ENCODE measurements at places on chromosomes 6 and 20.

- no peak for DNase-seq
Observed at GRCh38 chr6:10413262-10413849, 1.5 kb downstream of the TFAP2A start.

- no peak for DNase-seq
Observed at GRCh38 chr6:94835264-94835663, 742.1 kb upstream of the MANEA start.

DNA sequence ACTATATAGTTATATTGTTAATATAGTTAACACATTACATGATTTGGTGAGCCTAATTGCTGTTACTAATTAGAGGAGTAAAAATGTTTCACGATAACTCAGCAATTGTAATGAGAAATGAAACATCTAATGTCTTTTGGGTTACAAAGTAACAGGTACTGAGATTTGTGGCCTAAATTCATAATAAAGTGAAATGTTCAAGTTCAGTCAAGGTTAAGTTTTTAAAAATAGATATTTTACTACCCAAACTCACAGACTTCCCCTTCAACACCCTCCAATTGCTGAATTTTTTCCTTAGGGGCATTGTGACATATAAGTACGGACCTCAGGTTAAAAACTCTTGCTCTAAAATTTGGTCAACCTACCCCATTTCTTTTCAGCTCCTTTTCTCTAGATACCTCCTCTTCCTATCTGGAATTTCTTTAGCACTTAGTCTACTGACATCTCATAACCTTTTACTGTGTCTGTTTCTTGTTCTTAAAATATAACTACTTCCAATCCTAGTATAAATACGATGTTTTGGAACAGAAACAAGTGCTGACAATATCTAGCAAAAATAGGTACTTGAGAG, 112.3 kb upstream of the PRSS16 start:
- no peak for DNase-seq

GRCh38 chr20:51966296-51966971, 164.1 kb upstream of the SALL4 start:
- no peak for DNase-seq

- DNase-seq = no peak
Observed at GRCh38 chr6:138508676-138508988, 9.3 kb upstream of the NHSL1 start.

DNA sequence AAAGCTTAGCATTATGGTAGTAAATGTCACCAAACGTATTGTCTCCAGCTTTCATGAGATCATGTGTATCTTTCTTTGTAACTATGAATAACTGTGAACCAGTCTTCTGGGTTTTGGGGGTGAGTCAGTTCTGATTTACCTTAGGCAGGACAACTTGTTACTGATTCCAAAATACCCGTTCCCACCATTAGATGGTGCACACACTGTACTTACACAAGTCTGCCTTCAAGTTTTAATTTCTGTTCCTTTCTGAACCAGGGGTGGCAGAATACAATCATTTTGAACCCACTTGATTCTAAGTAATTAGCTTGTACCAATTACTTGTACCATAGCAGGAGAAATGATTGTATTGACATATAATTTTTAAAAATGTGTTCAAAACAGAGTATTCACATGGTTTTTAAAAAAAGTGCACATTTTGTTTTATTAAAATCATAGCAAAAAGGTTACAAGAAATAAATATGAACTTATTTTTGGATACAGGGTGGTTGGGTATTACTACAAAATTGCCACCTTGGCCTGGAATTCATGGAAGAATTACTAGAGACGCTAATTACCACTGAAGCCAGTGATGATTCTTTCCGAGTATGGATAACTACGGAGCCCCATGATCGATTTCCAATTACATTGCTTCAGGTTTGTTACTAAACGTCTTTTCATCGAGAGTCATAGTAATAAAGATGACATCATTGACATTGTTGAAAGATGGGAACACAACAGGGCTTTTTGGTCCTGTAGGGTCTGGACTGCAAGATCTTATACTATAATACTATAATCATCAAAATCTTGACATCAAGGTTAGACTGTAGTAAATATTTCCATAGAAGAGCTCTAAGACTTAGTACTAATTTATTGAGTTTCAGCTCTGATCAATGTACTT, 75.2 kb upstream of the GLP1R start:
- DNase-seq = no peak

- no peak for DNase-seq
Observed at GRCh38 chr6:64815718-64816117, 891.3 kb downstream of the EYS start.

GRCh38 chr20:41984031-41984430, 365.9 kb upstream of the CHD6 start:
- no peak for DNase-seq

GRCh38 chr6:125194941-125195340, 41.4 kb downstream of the TPD52L1 start:
- DNase-seq = no peak

DNA sequence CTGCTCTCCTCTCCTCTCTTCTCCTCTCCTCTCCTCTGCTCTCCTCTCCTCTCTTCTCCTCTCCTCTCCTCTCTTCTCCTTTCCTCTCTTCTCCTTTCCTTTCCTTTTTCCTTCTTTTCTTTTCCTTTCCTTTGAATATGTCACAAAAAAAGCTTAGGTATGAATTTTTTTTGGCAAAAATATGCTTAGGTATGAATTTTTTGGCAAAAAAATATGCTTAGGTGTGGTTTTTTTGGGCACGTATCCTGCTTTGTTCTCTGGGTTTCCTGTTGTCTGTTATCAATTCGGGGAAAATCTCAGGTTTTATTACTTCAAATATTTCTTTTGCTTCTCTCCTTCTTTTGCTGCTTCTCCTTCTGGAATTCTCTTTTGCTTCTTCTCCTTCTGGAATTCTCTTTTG, 155.5 kb upstream of the PMEPA1 start:
- DNase-seq = no peak

DNA sequence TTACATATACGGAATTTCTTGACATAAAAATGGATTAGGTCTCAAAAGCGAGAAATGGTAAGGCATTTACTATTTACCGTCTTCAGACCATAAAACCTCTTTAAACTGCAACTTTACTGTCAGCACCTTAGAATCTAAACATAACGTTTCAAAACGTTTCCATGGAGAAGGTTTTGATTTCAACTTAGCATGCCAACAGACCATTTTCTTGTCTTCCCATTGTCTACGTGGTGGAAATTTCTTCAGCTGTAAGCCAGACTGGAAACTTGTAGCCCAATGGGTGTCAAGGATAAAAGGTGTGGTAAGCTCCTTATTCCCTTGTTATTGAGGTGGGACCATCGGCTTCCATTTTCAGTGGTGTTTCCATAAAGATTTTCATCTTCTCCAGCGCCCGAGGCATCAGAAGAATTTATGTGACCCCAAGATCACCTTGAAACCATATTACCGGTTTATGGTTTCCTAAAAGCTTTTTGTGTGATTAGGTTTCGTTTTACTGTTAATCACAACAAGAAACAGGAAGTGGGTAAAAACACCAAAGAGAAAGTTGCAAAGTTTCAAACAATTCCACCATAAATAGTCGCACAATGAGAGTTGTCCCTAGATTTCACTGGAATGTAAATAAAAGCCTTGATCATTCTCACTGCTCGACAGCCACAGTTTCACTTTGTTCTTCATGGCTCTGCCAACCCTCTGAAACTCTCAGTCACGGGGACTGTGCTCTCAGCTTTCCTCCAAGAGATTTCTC, 63.0 kb upstream of the CD2AP start:
- no peak for DNase-seq

- DNase-seq = no peak
Observed at GRCh38 chr6:273551-274058, 18.7 kb upstream of the DUSP22 start.

GRCh38 chr6:106220485-106220884, 105.1 kb downstream of the ATG5 start:
- DNase-seq = no peak

DNA sequence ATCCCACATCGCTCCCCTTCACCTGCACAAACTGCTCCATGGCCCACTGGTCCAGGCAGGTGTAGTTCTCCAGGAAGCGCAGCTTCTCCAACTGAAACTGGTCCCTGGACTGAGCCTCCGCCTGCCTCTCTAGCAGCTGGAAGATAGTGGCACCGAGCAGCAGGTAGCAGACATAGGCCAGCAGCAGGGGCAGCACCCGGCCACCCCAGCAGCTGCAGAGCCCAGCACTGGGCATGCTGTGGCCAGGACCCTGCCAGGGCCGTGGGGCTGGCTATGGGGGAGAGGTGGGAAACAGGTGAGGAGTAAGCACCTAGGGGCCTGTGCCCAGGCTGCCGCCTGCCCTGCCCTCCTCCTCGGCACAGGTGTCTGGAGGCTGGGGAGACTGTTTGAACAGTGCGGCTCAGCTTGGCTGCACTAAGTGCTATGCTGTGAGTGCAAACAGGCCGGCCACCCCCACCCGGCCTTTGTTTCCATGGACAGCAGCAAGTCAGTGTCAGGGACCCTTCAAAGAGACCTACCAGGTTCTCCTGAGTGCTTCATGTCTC, at the start of gene KCNK16:
TSS of gene KCNK16 (minus strand) at position 397 of the 545 bp plus-strand sequence. CDS start at position 235, 162 bp downstream.
- no peak for DNase-seq

GRCh38 chr20:44054118-44054517, 132.9 kb downstream of the JPH2 start:
- DNase-seq = no peak

DNA sequence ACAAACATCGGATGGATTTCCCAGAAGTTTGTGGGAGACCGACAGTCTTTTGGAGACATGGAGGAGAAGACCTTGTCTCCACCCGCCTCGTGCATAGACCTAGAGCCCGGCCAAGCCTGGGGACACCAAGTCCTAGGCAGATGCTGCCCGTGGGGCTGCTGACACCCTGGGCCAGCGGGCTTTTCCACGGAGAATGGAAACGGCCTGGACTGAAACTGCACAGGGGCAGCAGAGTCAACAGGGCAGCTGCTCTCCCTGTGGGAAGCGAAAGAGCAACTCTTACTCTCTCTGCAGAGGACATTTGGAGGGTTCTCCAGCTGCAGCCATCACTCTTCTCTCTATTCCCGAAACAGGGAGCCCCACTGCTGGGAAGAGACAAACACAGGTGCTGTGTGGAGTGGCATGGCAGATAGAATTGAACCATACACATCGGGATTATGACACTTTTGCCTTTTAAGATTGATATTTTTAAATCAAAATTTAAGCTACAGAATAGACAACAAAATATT, 401.2 kb downstream of the THBS2 start:
- DNase-seq = no peak

DNA sequence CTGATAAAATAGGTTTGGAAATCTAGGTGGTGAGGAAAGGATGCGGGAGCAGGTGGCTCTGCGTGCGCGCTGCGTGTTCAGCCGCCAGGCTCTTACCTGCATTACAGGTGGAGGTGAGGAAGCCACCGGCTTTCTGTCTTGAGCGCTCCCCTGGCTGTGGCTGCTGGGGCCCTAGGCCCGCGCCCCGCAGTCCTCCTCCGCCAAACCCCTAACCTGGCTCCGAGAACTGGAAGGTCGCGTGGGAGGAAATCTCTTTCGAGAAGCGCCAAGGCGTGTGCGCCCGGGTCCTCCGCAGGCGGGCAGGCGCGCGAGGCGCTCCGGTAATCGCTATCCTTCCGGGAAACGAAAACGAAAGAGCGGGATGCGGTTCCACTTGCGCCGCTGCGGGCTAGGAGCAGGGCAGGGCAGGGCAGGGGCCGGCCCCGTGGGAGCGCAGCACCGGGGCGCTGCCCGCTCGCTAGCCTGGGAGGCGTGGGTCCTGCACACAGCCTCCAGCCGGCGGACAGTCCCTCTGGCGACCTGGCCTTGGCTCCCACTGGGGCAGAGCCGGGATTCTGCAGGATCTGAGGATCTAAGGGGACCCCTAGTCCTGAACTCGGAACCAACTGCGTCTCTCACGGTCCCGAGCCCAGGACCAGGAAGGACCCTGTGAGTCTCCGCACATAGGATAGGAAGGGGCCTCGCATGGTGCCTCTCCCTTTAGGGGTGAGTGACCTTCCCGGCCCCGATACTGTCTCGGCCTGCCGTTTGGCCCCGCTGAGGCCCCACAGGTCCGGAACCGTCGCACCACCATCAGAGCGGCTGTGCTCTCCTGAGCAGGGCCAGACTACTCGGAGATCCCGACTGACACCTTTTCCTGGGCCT, at the start of gene ETV7:
TSS of gene ETV7 (minus strand) at position 230 of the 864 bp plus-strand sequence. CDS start at position 102, 128 bp downstream.
- no peak for DNase-seq

GRCh38 chr20:11686820-11687543, 230.7 kb upstream of the BTBD3 start:
- DNase-seq = no peak

DNA sequence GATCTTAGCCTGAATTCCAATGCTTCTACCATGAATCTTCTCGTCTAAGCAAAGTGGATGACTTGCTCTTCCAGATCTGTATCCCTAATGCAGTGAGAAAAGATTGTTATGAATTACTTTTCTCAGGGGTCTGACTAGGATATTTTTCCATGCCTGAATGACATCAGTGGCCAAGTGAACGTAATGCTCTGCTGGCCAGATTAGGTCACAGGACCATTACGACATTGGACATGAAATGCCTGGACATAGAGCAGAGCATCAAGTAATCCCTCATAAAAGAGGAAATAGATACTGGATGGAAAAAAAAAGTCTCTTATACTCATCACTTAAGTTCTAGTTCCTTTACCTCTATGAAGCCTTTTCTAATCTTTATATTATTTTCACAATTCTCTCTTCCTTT, 12.1 kb upstream of the THEMIS start:
- DNase-seq = no peak

DNA sequence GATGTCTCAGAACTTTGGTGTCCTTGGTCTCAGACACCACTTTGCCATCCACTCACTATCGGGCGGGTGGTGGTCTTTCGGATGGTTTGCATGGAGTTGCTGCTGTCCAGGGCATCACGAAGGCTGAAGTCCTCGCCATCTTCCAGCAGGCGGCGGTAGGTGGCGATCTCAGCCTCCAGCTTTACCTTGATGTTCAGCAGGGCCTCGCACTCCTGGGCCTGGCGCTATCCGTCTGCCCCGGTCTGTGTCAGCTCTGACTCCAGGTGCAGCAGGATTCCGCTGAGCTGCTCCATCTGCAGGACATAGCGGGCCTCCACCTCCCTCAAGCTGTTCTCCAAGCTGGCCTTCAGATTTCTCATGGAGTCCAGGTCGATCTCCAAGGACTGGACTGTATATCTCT, 36.0 kb downstream of the ZNF311 start:
- DNase-seq = no peak

- DNase-seq = no peak
Observed at GRCh38 chr20:16707674-16708073, 22.2 kb upstream of the SNRPB2 start.

GRCh38 chr6:74439123-74439811, 743.3 kb downstream of the CD109 start:
- no peak for DNase-seq

- no peak for DNase-seq
Observed at GRCh38 chr6:45625191-45625664, 247.5 kb upstream of the SUPT3H start.

- DNase-seq = no peak
Observed at GRCh38 chr6:106973836-106974335, 643 bp downstream of the CD24 start.

DNA sequence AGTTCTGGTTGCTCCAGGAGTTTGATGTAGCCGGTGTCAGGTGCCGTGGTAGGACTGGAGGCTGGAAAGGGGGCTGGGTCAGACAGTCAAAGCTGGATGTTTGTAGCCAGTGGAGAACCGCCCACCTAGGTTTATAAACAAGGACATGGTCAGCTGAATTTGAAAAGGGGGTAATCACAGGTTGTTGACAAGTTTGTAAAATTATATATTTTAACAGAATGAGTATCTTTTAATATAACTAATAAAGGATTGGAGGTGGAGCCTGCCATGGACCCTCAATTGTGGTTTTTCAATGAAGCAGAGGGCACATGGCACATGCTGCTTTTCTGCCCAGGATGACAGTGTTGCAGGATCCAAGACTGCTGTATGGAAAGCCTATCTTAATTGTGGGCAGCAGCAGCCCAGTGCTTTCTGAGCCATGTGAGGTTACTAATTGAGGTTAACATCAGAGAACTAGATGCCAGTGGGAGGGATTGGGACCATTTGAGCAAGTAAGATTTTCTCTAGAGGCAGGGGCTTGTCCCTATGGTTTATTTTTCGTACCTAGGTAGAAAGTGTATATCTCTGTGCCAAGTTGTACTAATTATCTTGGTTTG, 9.7 kb downstream of the HECA start:
- DNase-seq = no peak

All from activated naive CD4-positive, alpha-beta T cell (primary cell).